ENCODE measurements at places on chromosomes 11 and 22. TPM values are rescaled to one million over a fixed set of nuclear protein-coding genes. Genes with fewer than 3 reads are reported as not detected.

DNA sequence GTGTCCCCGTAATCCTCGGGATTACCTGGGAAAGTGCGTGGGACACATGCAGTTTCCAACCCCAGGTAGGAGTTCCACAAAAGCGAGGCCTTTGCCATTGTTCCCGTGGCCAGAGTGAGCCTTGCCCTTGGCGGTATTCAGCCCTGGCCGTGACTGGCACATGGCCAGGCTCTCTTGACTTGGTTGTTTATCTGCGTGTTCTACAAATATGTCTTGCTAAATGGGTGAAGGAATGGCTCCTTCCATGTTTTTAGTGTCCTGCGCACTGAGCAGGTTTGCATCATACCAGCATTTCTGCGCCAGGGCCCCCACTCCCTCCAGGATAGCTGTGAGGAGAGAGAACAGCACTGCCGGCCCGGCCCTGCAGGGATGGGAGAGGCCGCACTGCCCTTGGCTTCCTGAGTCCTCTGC, 20.0 kb downstream of the POLR3H start:
- peak; percentile 64 for DNase-seq

DNA sequence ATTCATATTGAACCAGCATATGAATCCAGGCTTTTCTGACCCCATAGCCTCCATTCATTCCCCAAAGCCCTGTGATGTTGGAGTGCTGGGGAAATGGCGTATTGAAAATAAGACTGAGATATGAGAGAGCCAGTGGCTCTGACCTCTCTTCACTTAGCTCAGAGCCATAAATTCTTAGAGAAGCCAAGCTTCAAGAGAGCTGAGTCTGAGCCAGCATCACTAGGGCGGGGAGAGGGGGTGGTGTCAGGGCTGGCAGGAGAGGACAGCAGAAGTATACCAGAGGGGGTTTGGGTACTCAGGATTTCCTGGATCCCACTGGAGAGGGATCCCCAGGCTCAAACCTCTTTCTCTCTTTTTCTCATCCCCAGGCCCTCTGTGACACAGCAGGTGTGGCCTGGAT, 16.7 kb upstream of the MOGAT2 start:
- peak; percentile 43 for DNase-seq

DNA sequence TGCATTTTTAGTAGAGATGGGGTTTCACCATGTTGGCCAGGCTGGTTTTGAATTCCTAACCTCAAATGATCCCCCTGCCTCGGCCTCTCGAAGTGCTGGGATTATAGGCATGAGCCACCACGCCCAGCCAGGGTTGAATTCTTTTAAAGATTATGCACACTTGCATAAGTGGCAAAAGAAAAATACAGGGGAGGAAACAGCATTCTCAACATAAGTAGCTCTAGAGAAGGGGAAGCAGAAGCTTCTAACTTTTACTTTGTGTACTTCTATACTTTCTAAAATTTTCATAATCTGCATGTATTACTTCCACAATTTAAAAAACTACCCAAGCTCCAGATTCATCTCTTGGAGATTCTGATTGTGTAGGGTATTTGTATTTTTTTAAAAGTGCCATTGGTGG, 108.0 kb downstream of the SLC1A2 start:
- no peak for DNase-seq

The MS4A7 gene
- total RNA-seq, result 43.3 TPM

GRCh38 chr11:45895553-45896259, 10.3 kb downstream of the MAPK8IP1 start:
- no peak for DNase-seq

The NAA40 gene
- total RNA-seq, result 71.4 TPM

DNA sequence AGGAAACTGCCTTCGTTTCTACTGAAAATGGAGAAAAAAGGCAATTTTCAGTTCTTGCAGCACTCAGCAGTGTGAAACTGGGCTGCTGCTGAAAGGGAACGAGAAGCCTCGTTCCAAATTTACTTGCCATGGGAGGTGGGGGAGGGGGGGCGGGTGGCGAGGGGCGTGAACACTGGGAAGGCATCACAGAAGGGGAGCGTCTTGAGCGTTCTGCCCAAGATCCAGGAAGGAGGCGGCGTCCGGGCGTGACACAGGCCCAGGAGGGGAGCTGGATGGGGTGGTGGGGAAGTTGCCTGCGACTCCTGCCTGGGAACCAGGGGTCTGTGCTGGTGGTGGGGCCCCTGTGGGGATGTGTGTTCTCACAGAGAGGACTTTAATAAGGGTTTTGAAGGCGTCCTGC, 213.5 kb downstream of the CTTN start:
- DNase-seq, result no peak

- no peak for DNase-seq
These were observed 50.6 kb downstream of the LGR4 start for GRCh38 chr11:27421819-27422494.

The BTBD18 gene
- not detected for total RNA-seq

GRCh38 chr11:124977006-124977405, 23.0 kb downstream of the CCDC15 start:
- DNase-seq, result no peak

The C1QTNF5 gene
- total RNA-seq, result 17.4 TPM

- DNase-seq, result no peak
These were observed 72.6 kb downstream of the CELSR1 start for GRCh38 chr22:46464701-46465344.

- DNase-seq, result peak; percentile 77
These were observed 49.9 kb downstream of the STIM1 start for GRCh38 chr11:3905080-3905953.

GRCh38 chr11:55719608-55720160, 53.6 kb upstream of the OR5D13 start:
- DNase-seq, result no peak

DNA sequence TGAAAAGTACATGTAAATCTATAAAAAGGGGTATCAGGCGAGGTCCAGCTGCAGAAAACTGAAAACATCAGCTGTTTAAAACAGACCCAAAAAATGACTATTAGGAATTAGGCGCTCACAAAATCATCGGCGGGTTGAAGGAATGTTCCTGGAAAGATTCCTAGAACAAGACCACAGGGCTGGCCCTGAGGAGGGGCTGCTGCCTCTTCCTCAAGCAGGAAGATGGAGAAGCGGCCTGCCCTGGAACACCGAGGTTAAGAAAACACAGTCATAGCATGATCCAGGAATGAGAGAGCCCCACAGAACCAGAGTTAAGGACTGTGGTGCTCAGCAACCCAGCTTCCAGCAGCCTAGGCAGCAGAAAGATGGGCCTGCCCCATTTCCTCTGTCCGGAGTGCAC, 78.4 kb downstream of the C11orf91 start:
- DNase-seq, result no peak

The MRGPRX3 gene
- total RNA-seq, result not detected

GRCh38 chr11:67033661-67034166, 10.8 kb downstream of the SYT12 start:
- DNase-seq, result no peak

The SLC5A1 gene
- total RNA-seq, result 1.0 TPM

GRCh38 chr11:77270921-77271320, 30.6 kb downstream of the GDPD4 start:
- no peak for DNase-seq

The LDLRAD3 gene
- 9.9 TPM for total RNA-seq

GRCh38 chr11:45884596-45885185, 760 bp upstream of the MAPK8IP1 start:
- no peak for DNase-seq

DNA sequence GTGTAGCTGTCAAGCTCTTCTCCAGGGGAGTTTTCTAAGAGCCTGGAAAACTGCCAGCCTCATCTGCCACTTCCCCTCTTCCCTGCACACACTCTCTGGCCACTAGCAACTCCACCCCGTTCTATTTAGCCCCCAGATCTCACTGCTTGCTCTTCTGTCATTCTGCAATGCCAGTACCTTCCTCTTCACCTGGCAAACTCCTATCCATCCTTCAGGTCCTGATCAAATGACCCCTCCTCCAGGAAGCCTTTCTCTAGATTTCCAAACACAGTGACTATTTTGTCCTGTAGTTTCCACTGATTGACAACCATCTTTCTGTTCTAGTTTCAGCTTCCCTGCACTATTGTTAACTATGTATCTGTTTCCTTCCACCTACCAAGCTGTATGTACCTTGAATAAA, 437.7 kb downstream of the SOX6 start:
- DNase-seq, result no peak
